G401 (cell line): ENCODE measurements at places on chromosomes 6 and 20. TPM values are rescaled to one million over a fixed set of nuclear protein-coding genes. Genes with fewer than 3 reads are reported as not detected.

DNA sequence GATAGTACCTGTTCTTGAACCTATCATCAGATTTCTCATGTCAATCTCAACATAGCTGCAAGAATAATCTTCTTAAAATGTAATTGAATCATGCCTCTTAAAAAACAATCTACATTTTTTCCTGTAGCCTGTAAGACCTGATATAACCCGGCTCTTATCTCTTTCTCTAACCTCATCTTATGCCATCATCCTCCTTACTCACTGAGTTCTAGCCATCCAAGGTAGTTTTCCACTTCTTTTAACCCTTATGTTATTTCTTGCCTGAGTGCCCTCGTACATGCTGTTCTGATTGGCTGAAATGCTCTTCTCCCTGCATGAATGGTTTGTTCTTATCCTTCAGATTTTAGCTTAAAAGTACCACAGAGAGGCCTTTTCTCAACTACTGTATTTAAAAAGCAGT is 16.4 kb downstream of the SLC17A5 start:
- no peak for DNase-seq

- no peak for DNase-seq
Measured at GRCh38 chr20:48827855-48828733, at the start of gene PREX1. Gene PREX1 (minus strand): TSS chr20:48827999. CDS start chr20:48827860, 139 bp downstream.

The RAD21L1 gene
- not detected in 2 replicates for total RNA-seq

GRCh38 chr6:106692112-106692818 is 62.9 kb downstream of the QRSL1 start:
- DNase-seq = peak; percentile 4

DNA sequence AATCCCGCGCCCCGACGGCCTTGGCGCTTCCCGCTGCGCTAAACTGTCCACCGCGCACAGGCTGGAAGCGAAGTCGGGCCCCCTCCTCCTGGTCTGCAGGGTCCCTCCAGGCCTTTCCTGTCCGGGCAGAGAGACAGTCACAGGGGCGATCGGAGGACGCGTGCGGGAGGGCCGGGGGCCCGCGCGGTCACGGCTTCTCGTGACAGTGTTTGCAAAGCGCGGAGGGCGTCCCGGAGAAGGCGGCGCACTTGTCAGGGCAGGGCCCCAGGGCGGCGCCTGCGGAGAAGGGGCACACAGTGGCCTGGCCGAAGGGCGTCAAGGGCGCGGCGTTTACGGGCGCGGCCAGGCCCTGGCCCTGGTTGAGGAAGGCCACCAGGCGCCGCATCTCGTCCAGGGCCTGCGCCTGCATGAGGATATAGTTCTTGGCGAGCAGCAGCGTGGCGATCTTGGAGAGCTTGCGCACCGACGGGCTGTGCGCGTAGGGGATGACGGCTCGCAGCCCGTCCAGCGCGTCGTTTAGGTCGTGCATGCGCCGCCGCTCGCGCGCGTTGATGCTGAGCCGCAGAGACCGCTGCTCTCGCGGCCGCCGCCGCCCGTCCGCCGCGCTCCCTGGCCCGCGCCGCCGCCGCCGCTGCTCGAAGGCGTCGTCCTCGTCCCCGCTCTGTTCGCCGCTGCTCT is 763 bp downstream of the BHLHE23 start:
- DNase-seq = no peak

GRCh38 chr6:44480097-44480541 is 92.6 kb downstream of the CDC5L start:
- DNase-seq = peak; percentile 17

- no peak for DNase-seq
Measured at GRCh38 chr20:49635866-49636265, 67.9 kb upstream of the PTGIS start.

The PRDM13 gene
- 0.06 and 0.34 TPM in 2 replicates for total RNA-seq

- DNase-seq = no peak
Measured at GRCh38 chr6:168870982-168871381, 382.7 kb downstream of the THBS2 start.

The FERMT1 gene
- not detected in 2 replicates for total RNA-seq

- DNase-seq = no peak
Measured at GRCh38 chr20:41540459-41540858, 77.7 kb downstream of the CHD6 start.

The ENPP5 gene
- total RNA-seq = not detected in 2 replicates

The PACRG gene
- total RNA-seq = not detected in 2 replicates

DNA sequence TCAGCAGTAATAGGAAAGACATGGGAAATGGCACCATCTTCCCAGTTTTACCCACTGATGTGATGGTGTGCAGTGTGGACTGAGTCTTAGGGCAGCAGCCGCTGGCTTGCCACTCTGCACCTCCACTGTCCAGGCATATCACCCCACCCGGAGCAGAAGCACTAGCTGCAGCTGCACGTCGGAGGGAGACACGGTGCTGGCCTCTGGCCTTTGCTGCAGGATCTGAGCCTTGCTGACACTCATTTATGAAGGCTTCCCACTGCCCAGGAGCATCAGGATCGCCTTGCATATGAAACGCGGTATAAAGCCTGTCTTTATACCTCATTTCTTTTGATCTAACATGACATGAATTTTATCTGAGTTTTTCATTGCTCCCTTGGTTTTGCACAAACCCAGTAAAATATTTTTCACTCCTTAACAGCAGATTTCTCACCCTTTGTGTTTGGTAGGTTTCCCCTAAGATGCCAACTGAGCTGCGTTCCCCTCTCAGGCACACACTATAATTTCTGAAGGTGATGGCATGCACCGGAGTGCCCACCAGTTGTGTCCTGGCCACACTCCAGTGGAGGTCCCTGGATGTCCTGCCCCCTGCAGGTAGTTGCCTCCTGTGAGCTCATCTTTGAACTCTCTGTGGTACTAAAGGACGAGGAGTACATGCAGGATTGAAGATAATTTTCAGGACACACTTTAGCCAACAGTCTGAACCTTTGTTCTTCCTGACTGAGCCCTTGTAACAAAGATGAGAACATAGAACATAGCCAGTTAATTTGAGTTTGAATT is 9.0 kb upstream of the EXOC2 start:
- DNase-seq = no peak

GRCh38 chr6:31728767-31729514 is at the start of gene DDAH2:
Gene DDAH2 (minus strand): TSS chr6:31729299. CDS start chr6:31729161, 138 bp downstream.
- no peak for DNase-seq

The IP6K3 gene
- total RNA-seq = 42.6 and 51.1 TPM in 2 replicates

- peak; percentile 61 for DNase-seq
Measured at GRCh38 chr6:143183666-143184065, 123.0 kb downstream of the AIG1 start.

DNA sequence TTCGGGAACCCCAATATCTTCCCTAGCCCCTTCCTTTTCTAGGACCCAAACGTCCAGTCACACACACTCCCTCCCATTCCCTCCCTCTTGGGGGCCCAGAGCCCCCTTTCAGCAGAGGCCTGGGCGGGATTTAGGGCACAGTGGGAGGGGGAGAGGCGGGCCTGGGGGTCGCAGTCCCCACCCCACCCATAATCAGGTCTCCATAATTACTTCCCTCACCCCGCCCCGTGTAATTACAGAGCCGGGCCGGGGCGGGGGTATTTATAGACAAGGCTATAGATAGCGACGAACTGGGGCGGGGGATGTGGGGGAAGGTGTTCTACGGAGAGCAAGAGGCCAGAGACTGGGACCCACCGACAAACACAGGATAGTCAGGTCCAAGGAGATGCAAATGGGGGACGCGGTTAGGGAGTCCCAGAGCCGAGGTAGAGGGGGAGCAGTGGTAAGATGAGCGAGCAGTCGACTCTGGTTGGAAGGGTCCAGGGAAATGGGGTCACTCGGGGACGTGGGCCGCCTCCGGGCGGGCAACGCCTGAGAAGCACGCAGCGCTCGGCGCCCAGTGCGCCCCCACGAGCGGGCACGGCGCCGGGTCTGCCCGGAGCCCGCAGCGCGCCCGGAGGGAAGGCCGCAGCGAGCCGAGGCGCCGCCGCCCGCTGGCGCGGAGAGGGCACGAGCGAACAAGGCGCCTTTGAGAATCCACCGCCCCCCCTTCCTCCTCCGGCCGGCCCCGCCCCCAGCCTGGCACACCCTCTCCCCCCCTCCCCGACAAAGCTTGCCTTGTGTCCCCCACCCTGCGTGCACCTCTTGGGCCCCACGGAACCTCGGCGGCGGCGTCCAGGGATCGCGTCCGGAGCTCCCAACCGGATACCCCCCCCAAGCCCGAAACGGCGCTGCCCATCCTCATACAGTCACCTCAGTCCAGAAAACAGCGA is 670 bp upstream of the COL11A2 start:
- peak; percentile 27 for DNase-seq

The SULF2 gene
- total RNA-seq = 27.9 and 44.8 TPM in 2 replicates

GRCh38 chr20:38651154-38651553 is 49.5 kb downstream of the ARHGAP40 start:
- DNase-seq = no peak

DNA sequence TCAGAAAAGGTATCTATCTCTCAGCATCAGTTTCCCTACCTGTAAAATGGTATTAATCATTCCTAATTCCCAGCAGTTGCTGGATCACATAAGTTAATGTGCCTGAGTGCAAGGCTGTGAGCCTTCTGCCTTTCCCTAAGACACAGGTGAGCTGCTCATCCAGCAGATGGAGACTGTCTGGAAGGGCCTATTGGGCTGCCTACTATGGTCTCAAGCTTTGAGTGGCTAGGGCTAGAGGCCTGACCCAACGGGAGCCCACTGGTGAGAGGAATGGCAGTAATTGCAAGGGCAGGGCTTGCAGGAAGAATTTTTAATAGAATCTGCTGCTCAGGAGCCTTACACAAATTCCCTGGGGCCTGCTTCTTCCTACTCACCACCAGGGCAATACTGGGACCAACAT is 4.3 kb downstream of the KHDC1 start:
- DNase-seq = no peak

The TSBP1 gene
- not detected in 2 replicates for total RNA-seq

The NUP153 gene
- 27.3 and 42.6 TPM in 2 replicates for total RNA-seq

DNA sequence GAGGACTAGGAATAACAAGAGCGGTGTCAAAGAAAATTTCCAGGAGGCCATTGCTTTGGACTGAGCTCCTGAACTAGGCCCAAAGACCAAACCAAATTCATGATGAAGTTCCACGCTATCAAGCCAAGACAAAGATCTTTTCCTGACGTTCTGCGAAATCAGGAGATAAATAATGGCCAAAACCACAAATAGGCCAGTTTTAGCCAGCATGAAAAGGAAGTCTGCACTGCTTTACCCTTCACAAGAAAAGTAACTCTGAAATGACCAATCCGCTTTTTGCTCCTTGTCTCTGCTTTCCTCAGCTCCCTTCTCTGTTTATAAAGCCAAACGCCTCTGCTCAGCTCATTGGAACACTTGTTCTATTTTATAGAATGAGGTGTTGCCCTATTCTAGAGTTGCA is 6.7 kb downstream of the NCOA5 start:
- DNase-seq = no peak

DNA sequence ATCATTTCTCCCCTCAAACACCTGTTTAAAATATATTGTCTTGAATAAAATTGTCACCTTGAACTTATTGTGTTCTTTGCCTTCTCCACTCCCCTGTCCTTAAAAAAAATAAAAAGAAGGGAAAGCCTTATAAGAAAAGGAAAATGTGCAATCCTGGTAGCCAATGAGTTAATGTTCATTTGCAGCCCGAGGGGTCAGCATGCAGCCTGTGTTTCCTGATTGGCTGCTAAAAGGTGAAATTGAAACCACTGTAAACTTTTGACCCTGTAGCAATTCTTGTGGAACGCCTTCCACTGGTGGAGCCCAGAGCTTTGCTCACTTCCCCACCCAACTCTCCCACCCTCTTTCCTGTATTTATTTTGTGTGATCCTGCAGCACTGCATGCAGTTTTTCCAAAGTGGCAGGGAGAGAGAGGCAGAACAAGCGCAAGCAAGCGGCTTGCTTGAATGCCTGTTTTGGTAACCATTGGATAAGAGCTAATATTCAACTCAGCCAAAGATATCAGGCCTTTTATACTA is 74.9 kb downstream of the NCOA3 start:
- DNase-seq = peak; percentile 29

The BEND3 gene
- total RNA-seq = 4.7 and 6.9 TPM in 2 replicates

DNA sequence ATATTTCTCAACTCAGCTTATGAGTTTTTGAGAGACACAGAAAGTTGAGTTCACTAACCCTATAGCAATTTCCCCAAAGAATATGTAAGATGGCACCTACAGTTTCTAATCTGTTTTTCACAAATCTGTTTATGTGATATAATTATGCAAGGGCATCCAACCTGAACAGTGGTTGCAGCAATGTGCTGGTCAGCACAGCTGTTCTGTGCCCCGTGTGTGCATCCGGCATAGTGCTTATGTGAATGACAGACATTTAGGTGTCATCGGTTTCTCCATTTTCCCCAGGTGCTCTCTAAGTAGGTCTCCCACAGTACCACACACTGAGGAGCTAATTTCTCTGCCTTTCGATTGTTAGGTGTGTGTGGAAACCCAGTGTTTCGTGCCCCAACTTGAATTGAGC is 7.7 kb upstream of the BACH2 start:
- DNase-seq = no peak

The PI16 gene
- total RNA-seq = not detected in 2 replicates

DNA sequence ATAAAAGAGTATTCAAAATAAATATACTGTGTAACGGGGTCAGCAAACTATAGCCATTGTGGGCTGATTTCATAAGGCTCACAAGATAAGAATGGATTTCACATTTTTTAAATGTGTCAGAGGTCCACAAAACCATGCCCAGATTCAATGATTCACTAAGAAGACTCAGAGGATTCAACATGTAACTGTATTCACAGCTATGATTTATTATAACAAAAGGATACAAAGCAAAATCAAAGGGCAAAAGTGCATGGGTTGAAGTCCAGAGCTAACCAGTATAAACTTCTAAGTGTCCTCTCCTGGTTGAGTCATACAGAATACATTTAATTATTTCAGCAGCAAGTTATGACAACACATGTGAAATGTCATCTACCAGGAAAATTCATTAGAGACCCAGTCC is 49.2 kb downstream of the TBC1D32 start:
- no peak for DNase-seq

DNA sequence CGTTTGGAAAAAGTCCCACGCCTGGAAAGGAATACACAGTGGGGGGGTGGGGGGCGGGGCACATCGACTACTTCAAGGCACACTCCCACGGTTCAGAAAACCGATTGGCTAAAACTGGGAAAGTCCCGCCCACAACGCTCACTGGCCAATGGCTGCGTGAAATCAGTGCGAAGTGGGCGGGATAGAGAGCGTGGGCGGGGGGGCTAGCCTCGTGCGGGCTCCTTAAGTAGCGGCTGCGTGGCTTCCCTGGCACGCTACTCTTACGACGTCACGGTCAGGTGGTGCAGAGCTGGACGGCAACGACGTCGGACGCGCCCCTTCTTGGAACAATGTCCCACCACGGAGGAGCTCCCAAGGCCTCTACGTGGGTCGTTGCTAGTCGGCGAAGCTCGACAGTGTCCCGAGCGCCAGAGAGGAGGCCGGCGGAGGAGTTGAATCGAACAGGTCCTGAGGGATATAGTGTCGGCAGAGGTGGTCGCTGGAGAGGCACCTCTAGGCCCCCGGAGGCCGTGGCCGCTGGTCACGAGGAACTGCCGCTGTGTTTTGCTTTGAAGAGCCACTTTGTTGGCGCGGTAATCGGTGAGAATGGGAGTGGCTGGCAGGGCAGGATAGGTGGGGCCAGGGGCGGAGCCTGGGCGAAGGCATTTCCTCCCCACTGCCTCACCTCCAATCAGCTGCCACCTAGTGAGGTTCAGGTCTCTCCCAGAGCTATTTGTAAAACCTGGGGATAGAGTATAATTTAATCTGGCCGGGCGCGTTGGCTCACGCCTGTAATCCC is at the start of gene DDX43:
Gene DDX43 (plus strand): TSS at position 252 of the 778 bp plus-strand sequence. CDS start 78 bp downstream, at position 330.
- DNase-seq = no peak

The C4B gene
- 0.78 and 0.86 TPM in 2 replicates for total RNA-seq
